ENCODE measurements at places on chromosomes 1 and 21.

GRCh38 chr1:19979494-19979977, at the start of gene PLA2G2A:
TSS of gene PLA2G2A (minus strand) at chr1:19979618. CDS start at chr1:19978773, 845 bp downstream.
- DNase-seq = no peak

DNA sequence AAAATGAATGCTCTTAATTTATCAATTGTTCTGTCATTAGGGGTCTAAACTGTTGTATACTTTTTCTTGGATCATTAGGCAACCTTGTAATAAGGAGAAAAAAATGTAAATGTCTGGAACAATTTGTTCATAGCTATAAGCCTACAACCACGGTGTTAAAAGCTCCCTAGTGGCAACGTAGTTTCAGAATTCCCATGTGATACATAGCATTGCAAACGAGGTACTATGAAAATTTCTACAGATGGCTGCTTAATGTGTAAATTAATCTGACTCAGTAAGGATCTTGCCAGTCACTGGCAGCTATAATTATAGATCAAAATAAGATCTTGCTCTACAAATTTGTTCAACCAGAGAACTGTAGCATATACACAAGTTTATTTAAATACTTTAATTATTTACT, 304.1 kb upstream of the ADGRL4 start:
- no peak for DNase-seq

GRCh38 chr1:25111706-25112105, 120.6 kb downstream of the SYF2 start:
- DNase-seq = no peak

- DNase-seq = no peak
These were observed 49.7 kb upstream of the DISP3 start for GRCh38 chr1:11429226-11429625.

GRCh38 chr21:37061926-37062592, 10.8 kb downstream of the PIGP start:
- no peak for DNase-seq

- DNase-seq = no peak
These were observed 92.5 kb upstream of the SIM2 start for GRCh38 chr21:36606287-36606982.

DNA sequence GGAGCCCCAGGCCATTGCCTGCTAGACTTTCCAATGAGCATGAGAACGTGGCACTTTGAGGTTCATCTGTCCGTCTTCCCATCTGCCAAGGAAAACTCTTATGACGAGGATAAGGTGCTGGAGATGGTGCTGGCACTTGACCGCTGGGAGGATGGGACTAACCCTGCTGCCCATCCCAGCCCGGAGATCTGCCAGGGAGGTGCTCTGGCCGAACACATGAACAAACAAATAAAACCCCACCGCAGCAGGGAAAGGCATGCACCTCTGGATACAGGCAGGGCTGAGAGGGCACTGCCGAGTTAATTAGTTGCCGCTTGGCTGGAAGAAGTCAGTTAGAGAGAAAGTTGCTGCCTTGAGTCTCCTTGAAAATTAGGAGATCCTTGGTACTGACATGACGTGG, 308.4 kb downstream of the AJAP1 start:
- no peak for DNase-seq

GRCh38 chr1:175192630-175193526, at the start of gene KIAA0040:
TSS of gene KIAA0040 (minus strand) at chr1:175192776. CDS start at chr1:175161013, 31,763 bp downstream.
- DNase-seq = peak; percentile 46

DNA sequence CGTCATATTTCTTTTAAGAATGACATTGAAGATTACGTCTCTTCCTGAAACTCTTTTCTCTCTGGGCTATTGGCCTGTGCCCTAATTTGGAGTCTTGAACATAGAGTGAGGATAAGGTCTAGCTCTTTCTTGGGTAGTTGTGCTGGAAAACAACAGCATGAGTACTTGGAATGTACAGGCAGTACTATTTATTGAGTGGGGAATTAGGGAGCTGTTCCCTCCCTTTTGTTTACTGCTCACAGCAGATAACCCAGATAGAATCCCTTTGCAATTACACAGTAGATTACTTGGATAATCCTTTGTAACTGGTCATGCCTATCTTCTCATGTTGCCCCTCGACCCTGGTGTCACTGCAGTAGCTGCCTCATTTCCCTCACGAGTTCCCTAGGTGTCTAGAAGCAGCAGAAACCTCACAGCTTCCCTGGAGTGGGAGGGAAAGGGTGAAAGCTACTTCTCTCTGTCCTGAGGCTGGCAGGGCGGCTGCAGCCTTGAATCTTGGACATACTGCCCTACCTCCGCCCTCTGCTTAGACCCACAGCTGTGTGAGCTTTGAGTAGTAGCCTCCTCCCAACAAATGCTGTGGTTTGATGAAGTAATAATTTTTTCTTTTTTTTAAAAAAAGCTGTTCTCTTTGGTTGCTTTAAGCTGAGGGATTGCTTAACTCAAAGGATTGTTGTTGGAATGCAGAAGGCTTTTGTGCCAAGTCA, 70.6 kb downstream of the FGGY start:
- no peak for DNase-seq

DNA sequence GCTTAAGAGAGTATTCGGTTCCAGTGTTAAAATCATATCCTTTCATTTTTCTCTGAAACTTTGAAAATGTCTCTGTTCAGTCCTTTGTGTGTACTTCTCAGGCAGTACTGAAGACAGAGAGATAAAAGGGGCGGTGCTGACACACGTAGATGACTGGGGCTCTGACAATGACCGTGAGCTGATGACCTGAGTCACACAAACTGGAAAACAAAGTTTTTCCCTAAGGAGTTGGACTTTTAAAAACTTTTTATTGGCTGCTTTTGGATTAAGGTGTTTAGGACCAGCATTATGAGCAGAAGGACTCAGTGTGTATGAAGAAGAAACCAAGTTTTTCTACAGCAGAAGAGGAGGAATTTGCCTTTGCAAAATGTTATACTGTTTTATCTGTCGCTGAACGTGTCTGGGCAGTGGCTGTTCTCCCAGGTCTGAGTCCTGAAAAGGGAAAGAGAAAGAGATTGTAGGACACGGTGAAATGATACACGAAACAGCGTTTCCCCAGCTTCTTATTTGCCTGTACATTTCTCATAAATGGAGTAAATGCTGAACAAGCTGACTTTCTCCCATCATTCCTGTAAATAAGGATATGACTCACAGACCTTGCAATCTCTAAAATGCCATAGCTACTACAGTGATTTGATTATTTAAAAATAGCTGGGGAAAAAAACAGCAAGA, 51.5 kb downstream of the MAP3K7CL start:
- no peak for DNase-seq

- no peak for DNase-seq
These were observed 32.3 kb downstream of the SAMSN1 start for GRCh38 chr21:14513804-14514203.

DNA sequence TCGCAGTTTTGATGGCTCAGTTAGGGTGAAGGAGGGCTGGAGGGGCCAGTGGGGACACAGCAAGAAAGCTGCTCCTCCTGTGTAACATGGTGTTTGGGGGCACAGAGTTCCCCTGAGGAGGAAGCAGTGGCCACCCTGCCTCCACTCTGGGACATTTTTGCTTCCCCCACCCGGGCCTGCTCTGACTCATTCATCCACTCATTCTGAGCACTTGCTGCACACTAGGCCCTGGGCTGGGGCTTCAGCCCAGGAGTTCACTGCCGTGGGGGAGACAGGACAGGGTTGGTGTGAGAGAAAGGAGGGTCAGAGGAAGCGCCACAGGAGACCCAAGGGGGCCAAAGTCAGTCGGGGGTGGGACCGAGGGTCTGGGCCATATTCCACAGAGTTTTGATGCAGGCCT, 41.4 kb upstream of the ACOT11 start:
- DNase-seq = no peak

DNA sequence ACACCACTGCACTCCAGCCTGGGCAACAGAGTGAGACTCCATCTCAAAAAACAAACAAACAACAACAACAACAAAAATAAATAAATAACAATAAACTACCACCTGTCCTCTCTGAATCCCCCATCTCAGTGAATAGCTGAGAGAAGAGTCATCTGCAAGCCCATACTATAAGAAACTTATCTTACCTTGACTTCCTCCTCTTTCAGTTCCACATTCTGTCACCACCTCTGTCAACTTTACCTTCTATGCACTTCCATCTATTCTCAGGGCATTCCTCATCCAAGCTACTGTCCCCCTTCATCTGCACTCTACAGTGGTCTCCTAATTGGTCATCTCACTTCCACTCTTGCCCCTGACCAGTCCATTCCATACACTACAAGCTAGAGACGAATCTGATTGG, 58.1 kb downstream of the KIAA0040 start:
- no peak for DNase-seq

DNA sequence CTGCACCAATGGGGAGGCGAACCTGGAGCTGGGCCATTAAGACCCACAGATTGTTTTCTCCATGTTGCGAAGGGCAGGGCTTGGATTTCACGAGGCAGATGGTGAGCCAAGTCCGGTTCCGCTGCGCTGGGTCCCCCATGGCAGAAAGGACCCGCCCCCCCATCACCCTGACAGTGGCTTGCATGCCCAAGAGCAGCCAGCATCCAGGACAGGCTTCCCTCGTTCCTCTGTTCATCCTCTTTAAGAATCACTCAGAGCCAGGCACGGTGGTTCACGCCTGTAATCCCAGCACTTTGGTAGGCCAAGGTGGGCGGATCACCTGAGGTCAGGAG, 15.8 kb upstream of the NPHP4 start:
- DNase-seq = no peak

GRCh38 chr1:243447844-243448243, 192.0 kb downstream of the SDCCAG8 start:
- DNase-seq = no peak

- DNase-seq = no peak
These were observed 152.7 kb upstream of the COL6A1 start for GRCh38 chr21:45828580-45829570.

DNA sequence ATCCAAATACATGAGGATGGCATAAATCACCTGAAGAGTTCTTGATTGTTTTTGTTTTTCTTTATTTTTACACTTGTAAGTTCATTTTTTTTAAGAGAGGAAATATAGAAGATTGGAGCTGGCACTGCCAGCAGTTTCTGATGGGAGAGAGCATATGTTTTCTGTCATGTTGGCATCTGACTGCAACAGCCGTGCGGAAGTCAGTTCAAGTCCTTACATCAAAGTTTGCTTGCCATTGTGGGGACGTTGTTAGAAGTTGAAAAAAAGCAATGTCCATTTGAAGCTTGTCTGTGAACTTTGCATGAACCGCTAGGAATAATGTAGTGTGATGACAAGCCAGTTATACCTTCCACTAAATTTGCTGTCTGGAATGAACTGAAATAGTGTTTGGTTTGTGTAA, 126.5 kb upstream of the USH2A start:
- DNase-seq = no peak

DNA sequence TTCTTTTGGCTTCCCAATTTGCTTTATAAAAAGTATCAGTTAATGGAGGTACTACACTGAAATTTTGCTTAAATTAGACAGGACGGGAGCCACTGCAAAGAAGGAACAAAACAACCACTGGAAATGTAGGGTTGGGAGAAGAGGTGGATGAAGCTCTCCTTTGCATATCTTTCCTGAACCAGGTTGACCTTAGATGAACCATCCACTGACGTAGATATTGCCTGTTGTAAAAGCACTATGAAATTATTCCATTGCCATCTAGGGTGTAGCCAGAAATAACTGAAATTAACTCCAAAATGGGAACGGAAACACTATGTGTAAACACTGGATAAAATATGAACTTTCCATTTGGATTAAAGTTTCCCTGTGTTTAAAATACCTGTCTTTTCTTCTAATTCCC, 1.2 kb upstream of the ABL2 start:
- DNase-seq = no peak

- DNase-seq = no peak
These were observed 6.2 kb downstream of the WDR64 start for GRCh38 chr1:241658081-241658793.

GRCh38 chr1:119868176-119868575, 28.1 kb downstream of the ADAM30 start:
- DNase-seq = no peak

GRCh38 chr1:227166559-227166958, 151.7 kb downstream of the CDC42BPA start:
- no peak for DNase-seq

Data from activated T-cell treated with anti-CD3 and anti-CD28 coated beads for 24 hours (primary cell).